Stimulated activated CD4-positive, alpha-beta T cell treated with anti-CD3 and anti-CD28 coated beads, Interleukin-12 subunit alpha, Interleukin-12 subunit beta, amount 100 ng/mL, for 48 hours (primary cell): ENCODE measurements at places on chromosomes 5 and 9.

GRCh38 chr5:132267931-132268768 is 10.7 kb downstream of the PDLIM4 start:
- DNase-seq: no peak

DNA sequence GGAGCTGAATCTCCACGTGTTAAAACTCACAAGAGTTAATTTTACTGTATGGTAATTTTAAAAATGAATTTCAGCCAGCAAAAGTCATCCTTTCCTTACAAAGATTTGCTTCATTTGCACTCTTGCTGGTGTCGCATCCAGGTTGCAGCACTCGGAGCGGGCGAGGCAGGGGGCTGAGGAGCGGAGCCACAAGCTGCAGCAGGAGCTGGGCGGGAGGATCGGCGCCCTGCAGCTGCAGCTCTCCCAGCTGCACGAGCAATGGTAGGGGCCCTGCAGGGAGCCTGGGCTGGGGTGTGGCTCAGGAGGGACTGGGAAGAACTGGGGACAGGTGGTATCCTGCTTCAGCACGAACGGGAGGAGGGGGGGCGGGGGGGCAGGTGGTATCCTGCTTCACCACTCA is 27.1 kb downstream of the HNRNPH1 start:
- DNase-seq: no peak

- no peak for DNase-seq
Measured at GRCh38 chr9:35636135-35636876, 14.4 kb downstream of the SIT1 start.

DNA sequence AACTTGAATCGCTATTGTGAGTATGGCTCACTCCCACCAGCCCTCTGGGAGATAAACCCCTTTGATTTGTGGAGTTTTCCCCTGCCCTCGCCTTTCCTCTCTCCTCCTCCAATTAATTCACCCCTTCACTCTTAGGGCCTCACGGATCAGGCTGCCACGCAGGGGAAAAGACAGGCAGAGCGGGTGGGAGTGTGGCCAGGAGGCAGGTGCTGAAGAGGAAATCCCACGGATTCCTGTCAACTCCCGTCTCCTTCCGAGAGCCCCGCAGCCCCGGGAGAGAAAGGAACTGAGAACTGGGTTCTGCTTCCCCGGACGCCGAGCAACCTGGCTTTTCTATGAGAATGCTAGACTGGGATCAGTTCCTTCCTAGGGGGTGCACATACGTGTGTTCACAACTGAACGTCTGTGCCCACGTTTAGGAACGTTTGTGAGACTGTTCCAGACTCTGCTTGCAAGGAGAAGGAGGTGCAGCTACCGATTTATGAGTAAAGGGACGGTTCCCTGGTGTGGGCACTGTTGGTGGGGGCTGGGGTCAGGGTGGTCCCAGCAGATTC is 314.5 kb upstream of the TLE4 start:
- DNase-seq: no peak

GRCh38 chr5:181218795-181219124 is 4.3 kb upstream of the TRIM41 start:
- no peak for DNase-seq

DNA sequence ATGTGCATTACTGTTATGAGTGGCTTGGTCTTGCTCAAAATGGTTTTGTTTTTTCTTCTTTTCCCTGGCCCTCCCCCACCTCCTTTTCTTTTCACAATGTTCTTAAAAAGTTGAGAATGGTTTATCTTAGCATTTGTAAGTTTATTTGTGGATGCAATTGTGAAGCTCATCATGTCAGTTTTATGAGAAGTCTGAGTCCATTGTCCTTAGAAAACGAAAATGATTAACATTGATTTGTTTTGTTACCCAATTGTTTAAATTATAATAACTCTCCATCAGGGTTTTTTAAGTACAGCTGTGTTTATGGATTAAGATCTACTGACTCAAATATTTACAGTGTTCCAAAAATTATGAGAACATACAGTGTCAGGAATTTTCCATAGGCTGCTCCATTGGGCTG is 511.3 kb upstream of the PAPPA start:
- no peak for DNase-seq

DNA sequence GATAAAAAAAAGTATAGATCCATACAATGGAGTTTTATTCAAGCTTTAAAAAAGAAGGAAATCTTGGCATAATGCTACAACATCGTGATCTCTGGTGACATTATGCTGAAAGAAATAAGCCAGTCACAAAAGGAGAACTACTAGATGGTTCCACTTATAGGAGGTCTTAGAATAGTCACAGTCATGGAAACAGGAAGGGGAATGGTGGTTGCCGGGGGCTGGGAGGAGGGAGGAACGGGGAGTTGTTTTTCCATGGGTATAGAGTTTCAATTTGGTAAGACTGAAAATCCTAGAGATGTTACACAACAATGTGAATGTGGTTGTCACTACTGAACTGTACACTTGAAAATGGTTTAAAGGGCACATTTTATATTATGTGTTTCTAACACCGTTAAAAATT is 94.5 kb downstream of the CFAP90 start:
- DNase-seq: no peak

DNA sequence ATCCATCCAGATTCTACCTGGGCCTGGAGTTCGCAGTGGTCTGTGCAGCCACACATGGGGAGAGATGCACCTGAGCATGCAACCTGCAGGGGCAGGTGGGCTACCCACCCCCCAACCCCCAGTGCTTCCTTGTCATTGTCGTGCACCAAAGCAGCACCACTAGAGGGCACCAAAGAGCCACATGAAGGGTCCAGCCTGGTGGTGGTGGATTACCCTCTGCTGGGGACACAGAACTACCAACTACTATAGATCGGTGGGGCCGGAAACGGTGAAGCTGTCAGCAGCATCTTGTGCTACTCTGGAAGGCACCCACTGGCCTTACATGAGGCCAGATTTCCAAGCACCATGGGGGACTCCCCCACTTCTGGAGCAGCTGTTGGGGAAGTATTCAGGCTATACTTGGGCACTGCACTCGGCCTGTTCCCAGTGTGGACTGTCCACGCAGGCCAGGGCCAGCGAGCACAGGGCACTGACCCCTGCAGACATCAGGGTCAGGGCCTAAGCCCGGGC is 60.2 kb upstream of the TBC1D2 start:
- peak; percentile 81 for DNase-seq

- no peak for DNase-seq
Measured at GRCh38 chr5:137708062-137708461, 27.8 kb downstream of the KLHL3 start.

- no peak for DNase-seq
Measured at GRCh38 chr9:1980387-1980786, 34.8 kb upstream of the SMARCA2 start.

DNA sequence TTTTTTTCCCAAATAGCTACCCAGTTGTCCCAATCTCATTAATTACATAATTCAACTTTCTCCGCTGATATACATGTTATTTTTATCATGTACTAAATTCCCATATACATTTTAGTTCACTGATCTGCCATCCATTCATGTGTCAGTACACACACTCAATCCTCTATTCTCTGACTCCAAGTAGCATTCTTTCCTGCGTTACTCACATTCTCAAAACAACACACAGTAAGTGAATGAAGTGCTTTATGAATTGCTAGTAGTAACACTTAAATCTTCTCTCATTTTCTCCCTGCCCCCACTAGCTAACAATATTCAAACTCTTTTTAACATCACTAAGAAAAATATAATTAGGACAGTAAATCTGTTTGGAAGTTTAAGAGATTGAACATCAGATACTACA is 8.9 kb downstream of the ZNF366 start:
- no peak for DNase-seq

- no peak for DNase-seq
Measured at GRCh38 chr9:112445196-112445595, 41.4 kb upstream of the KIAA1958 start.

- peak; percentile 42 for DNase-seq
Measured at GRCh38 chr9:79570448-79571308, 1.1 kb upstream of the TLE4 start.

GRCh38 chr5:89407054-89407453 is 524.1 kb upstream of the MEF2C start:
- no peak for DNase-seq

DNA sequence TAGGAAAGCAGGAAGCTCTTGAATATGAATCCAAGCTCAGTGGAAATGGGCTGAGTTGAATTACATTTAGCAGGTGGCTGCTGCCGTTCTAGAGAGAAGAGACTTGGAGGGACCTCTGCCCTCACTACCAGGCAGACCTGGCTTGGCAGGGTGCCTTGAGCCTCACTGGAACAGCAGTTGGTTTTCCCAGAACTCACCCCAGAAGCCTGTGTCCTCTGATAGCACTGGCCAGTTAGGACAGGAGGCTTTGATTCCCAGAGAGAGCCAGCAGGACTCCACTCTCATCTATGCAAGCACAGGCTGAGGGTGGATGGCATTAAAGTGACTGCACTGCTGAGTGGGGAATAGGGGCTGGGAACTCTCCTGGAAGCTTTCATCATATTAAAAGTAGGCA is 54.8 kb downstream of the PWWP2A start:
- DNase-seq: no peak

GRCh38 chr9:135134268-135135022 is 47.0 kb downstream of the OLFM1 start:
- no peak for DNase-seq

GRCh38 chr5:96726802-96727201 is 64.6 kb downstream of the CAST start:
- DNase-seq: no peak

GRCh38 chr9:36143245-36143641 is 6.7 kb downstream of the GLIPR2 start:
- no peak for DNase-seq

- no peak for DNase-seq
Measured at GRCh38 chr5:131545845-131546244, 89.2 kb downstream of the RAPGEF6 start.

DNA sequence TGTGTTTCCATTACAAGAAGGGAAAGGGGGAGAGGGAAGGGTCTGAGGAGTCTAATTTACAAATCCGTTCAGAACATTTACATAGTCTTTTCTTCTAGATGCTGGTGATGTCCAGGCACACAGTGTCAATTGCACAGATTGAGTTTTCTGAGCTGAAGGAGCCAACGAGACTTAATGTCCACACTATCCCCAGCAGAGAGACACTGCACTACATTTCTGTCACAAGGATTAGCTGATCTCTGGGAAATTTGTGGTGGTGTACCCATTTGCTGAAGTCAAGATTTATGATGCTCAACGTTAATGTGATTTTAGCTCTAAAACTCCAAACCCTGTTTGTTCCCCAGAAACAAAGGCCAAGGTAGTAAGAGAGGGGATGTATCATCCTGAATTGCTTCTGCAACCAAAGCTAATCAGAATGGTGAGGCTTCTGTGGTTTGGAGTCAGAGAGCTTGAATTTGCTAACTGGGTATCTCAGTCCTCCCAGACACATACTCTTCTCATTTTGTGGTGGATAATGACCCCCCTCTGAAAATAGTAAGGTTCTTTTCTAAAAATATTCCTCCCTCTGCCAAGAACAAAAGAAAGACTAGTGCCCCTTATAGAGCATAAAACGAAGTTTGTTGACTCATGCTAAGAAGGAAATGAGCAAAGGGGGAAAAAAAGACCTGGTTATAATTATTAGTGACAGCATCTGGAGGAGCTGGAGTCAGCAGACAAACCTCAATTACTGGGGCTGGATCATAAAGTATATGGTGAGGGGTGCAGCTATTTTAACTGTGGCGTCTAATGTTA is 416.9 kb downstream of the PSAT1 start:
- no peak for DNase-seq

GRCh38 chr9:107712390-107712789 is 222.8 kb upstream of the KLF4 start:
- DNase-seq: no peak

DNA sequence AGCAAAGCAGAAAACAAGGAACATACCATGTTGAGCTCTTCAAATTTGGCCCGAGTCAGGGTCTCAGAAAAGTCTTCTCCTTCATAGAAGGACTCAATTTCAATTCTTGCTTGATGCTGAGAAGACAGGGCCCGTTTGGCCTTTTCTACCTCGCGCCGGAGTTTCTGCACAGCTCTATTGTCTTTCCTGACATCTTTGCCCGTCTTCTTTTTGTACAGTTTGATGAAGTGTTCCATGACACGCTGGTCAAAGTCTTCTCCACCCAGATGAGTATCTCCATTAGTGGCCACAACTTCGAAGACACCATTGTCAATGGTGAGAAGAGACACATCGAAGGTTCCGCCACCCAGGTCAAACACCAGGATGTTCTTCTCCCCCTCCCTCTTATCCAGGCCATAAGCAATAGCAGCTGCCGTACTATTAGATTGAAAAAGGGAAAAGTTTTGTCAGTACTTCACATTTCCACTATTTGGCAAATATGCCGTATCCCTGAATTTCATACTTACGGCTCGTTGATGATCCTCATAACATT is 2.2 kb downstream of the HSPA5 start:
- DNase-seq: no peak

- DNase-seq: no peak
Measured at GRCh38 chr9:37956904-37957663, 53.2 kb upstream of the SLC25A51 start.

DNA sequence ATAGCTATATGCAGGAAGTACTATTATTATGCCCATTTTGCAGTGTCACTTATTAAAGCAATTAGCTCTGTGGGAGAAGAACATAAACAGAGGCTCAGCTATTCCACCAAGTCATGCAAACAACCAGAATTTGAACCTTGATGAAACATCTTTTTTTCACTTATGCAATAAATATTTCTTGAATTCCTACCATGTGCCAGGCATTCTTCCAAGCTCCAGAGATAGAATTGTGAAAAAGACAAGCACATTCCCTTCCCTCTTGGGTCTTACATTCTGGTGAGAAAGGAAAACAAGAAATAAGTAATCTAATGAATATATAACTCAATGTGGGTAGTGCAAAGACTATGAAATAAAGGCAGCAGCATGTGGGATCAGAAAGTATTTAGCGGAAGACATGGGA is 32.1 kb upstream of the ADRB2 start:
- no peak for DNase-seq

GRCh38 chr5:112583166-112583565 is 154.5 kb upstream of the APC start:
- no peak for DNase-seq

GRCh38 chr5:143432658-143433239 is 29.3 kb upstream of the NR3C1 start:
- DNase-seq: no peak

DNA sequence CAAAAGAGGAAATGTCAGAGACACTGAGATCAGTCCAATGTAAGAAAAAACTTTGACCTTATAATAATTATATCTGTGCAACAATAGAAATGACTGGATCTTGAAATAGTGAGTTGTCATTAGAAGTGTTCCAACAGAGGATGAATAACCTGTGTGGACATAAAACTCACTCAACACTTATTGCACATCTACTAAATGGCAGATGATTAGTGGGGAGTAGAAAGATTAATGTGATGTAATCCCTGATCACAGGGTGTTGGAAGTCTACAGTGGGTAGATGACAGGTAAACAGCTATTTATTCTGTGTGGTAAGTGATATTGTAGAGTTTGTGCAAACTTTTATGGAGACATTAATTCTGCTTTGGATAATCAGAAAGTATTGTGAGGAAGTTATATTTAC is 177.3 kb upstream of the HMHB1 start:
- no peak for DNase-seq

GRCh38 chr9:38685535-38685934 is 34.4 kb downstream of the FAM240B start:
- DNase-seq: no peak
